ENCODE measurements at places on chromosomes 2 and 18.

DNA sequence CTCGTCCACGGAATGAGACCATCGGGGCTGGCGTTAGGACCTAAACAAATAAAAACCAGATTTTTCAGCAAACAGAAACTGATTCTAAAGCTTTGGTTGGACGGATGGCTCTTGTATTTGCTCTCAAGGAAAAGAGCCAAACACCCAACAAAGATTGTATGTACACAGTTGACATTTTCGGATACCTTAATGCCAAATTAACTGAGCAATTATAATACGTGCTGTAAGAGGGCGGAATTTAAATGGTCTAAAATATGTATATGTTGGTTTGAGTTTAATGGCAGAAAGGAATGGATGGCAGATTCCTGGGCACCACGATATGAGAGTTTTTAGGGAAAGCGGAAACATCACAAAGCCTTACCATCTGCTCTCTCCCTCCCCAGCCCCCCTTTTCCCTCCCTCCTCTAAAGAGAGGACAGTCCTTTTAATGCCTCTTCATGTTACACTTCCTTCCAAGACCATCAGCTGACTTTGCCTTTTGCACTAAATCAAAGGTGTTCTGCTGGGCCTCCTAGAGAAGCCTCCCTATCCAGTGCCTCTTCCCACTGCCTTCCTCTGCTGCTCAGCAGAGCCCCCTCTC, 33.3 kb downstream of the STAT1 start:
- H3K27ac ChIP-seq, result no peak overlapping the region
- H3K36me3 ChIP-seq, result peaks cover 21% of the 10 kb centered on the region
- no peaks in the 10 kb centered on the region for H3K4me1 ChIP-seq
- H3K4me3 ChIP-seq, result no peak overlapping the region
- no peaks in the 10 kb centered on the region for H3K27me3 ChIP-seq

- no peak for DNase-seq
- no peak overlapping the region for H3K4me3 ChIP-seq
- no peaks in the 10 kb centered on the region for H3K27me3 ChIP-seq
- H3K36me3 ChIP-seq, result no peaks in the 10 kb centered on the region
- H3K27ac ChIP-seq, result no peak overlapping the region
- H3K4me1 ChIP-seq, result no peaks in the 10 kb centered on the region
These were observed 25.9 kb upstream of the ATP9B start for GRCh38 chr18:79043288-79043687.

- no peaks in the 10 kb centered on the region for H3K4me1 ChIP-seq
- H3K4me3 ChIP-seq, result no peak overlapping the region
- no peaks in the 10 kb centered on the region for H3K36me3 ChIP-seq
- no peak overlapping the region for H3K27ac ChIP-seq
These were observed 74.3 kb upstream of the CCDC141 start for GRCh38 chr2:179124282-179124681.

DNA sequence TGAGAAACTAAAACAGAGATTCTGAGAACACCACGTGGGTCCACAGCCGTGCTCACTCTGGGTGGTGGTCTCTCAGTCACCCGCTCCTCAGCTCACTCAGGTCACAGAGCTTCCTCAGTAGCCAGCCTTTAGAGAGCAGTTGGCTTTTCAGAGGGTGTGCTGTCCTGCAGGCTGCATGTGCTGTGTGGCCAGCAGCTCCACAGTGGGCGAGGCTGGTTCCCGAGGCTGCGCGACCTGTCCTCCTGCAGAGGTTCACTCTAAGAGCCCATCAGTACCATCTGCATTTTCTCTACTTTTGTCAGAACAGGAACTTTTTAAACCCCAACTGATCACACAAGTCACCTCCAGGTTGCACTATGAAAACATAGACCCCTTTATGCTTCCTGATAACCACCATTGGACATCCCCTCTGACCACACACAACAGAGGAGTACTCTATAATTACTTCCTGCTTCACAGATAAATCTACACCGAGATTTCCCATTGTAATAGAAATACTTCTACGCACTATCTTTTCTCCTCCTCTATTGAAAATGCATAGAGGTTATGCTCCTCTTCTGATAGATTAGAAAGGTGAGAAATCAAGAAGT, 93.1 kb downstream of the GYPC start:
- no peak overlapping the region for H3K4me3 ChIP-seq
- no peak for DNase-seq
- H3K36me3 ChIP-seq, result no peaks in the 10 kb centered on the region
- H3K27ac ChIP-seq, result no peak overlapping the region
- H3K4me1 ChIP-seq, result peaks cover 4% of the 10 kb centered on the region
- H3K27me3 ChIP-seq, result no peaks in the 10 kb centered on the region

DNA sequence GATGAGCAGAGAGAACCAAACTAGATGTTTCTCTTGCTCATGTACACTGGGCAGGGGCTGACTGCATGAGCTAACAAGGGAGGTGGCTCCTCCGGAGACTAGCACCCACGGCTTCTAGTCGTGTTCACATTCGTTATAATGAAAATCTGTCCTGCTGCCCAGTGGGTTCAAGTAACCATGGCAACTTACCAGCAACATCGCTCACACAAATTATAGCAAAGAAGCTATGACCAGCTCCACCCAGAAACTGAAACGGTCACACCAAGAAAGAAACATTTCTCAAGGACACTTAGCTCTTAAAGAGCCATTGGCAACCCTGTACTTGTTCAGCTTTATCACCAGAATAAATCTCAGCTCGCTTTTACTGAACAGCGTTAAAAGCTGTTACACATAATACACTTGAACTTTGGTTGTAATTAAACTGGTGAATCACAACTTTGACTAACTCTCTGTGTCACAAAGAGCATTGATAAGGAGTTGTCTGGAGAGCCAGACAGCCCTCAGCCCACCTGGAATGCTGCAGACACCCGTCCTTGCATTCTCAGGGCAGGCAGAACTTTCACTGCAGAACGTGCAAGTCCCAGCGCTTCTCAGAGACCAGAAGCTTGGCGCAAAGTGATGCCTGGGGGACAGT, 141.2 kb downstream of the PID1 start:
- no peaks in the 10 kb centered on the region for H3K27me3 ChIP-seq
- no peak overlapping the region for H3K27ac ChIP-seq
- no peak overlapping the region for H3K4me3 ChIP-seq
- no peaks in the 10 kb centered on the region for H3K4me1 ChIP-seq
- DNase-seq, result no peak

DNA sequence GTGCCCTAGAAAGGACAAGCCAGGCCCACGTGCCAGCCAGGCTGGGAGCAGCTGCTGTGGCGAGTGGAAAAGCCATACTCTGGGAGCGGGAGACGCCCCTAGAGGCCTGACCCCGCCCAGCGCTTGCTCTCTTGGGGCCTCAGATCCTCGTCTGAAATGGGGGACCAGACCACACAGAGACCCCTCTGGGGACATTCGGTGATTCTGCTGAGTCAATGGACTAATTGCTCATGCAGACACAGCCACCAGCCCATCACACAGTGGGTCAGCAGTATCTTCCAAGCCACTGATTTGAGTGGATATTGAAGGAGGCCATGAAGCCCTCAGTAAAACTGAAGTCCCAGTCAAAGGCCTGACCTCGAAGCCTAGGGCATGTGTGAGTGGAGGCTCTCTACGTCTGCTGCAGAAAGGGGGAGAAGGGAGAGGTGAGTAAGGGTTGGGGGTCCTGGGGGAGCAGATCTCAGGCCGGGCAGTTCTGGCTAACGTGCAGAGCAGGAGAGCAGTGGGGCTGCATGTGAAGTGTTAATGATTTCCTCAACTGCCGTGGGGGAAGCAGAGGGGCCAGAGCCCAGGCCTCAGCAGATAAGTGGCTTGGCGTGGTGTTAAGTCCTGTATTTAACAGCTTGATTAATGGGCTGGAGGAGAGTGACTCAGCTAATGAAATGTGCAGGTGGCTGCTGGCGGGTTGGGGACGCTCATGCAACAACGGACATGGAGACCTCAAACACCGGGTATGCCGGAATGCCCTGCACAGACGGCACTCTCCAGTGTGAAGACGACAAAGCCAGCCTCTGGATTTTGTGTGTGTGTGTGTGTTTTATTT, 104.4 kb upstream of the TWIST2 start:
- H3K36me3 ChIP-seq, result no peaks in the 10 kb centered on the region
- H3K4me3 ChIP-seq, result no peak overlapping the region
- no peaks in the 10 kb centered on the region for H3K4me1 ChIP-seq
- H3K27ac ChIP-seq, result no peak overlapping the region
- DNase-seq, result no peak
